Aortic smooth muscle cell (primary cell): ENCODE measurements at places on chromosomes 7 and 10. TPM values are rescaled to one million over a fixed set of nuclear protein-coding genes. Genes with fewer than 3 reads are reported as not detected.

The TTYH3 gene
- total RNA-seq, result 20.9 and 23.4 TPM in 2 replicates

The LOXL4 gene
- 74.9 and 82.6 TPM in 2 replicates for total RNA-seq

The TLX1 gene
- total RNA-seq, result not detected in 2 replicates

The CALHM3 gene
- not detected in 2 replicates for total RNA-seq

The PTPRZ1 gene
- total RNA-seq, result 0.12 TPM in 1 of 2 replicates, not detected in the other
